ENCODE measurements at places on chromosomes 1 and 21. TPM values are rescaled to one million over a fixed set of nuclear protein-coding genes. Genes with fewer than 3 reads are reported as not detected.

- peak overlapping the region; percentile 64 for H3K4me3 ChIP-seq
- no peak for DNase-seq
- peaks cover 30% of the 10 kb centered on the region for H3K27me3 ChIP-seq
- peaks cover 13% of the 10 kb centered on the region for H3K4me1 ChIP-seq
- peak overlapping the region; percentile 55 for H3K27ac ChIP-seq
Observed at GRCh38 chr1:207964195-207964966, 53.5 kb upstream of the CD34 start.

DNA sequence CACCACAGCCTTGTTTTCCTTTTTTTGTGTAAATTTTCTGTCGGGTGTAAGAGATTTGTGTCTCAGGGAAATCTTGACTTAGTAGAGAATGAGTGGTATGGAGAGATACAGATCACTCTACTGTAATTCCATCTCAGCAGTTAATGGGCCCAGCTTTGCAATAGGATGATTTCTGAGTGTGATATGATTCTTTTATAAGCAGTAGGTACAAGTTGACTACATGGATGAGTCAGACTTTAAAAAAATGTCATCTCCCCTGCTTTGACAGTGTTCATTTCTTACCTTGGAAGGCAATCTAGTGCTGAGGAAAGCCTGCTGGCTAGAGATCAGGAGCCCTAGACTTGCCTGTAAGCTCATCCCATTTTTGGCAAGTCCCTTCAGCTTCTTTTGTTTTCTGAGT is 261.9 kb downstream of the RYR2 start:
- H3K36me3 ChIP-seq, result no peaks in the 10 kb centered on the region
- H3K4me1 ChIP-seq, result no peaks in the 10 kb centered on the region
- no peaks in the 10 kb centered on the region for H3K27me3 ChIP-seq
- no peak for DNase-seq

Gene MED8
- 57.9 TPM for total RNA-seq

DNA sequence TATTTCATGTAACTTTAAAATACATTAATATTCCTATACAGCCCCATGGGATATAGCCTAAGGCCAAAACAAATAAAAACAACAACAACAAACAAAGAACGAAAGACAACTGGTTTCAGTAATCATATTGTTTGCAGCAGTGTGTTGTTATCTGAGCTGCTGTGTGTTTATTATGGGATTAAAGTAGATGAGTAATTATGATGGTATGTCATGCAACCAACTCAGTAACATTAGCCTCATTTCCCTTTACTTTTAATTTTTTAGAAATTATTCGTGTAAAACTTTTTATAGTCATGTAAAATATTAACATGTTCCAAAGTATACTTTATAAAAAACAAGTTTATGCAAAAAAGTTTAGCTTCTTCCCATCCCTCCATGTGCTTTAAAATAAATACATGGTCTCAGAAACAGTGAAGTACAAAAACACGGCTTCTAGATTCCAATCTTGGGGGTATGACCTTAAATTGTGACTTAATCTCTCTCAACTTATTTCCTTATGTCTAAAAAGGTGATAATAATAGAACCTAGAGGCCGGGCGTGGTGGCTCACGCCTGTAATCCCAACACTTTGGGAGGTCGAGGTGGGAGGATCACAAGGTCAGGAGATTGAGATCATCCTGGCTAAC is 176.1 kb downstream of the SLC45A1 start:
- no peak for DNase-seq
- no peak overlapping the region for H3K27ac ChIP-seq

Gene FBXO42
- 27.9 TPM for total RNA-seq

- H3K27me3 ChIP-seq, result peaks cover under 1% of the 10 kb centered on the region
- H3K36me3 ChIP-seq, result no peaks in the 10 kb centered on the region
- H3K4me3 ChIP-seq, result no peak overlapping the region
- no peak overlapping the region for H3K27ac ChIP-seq
Observed at GRCh38 chr1:4529446-4530165, 124.8 kb upstream of the AJAP1 start.

Gene ZNF695
- total RNA-seq, result 0.33 TPM

- H3K36me3 ChIP-seq, result no peaks in the 10 kb centered on the region
- H3K27me3 ChIP-seq, result peaks cover 3% of the 10 kb centered on the region
- no peak overlapping the region for H3K27ac ChIP-seq
Observed at GRCh38 chr1:3697810-3698209, 45.5 kb downstream of the TP73 start.

Gene LMOD1
- not detected for total RNA-seq

- no peak for DNase-seq
- H3K27ac ChIP-seq, result no peak overlapping the region
- H3K27me3 ChIP-seq, result peaks cover 30% of the 10 kb centered on the region
- H3K4me3 ChIP-seq, result no peak overlapping the region
Observed at GRCh38 chr1:31524186-31524901, 52.0 kb upstream of the TINAGL1 start.

GRCh38 chr21:44094832-44095231 is 12.4 kb upstream of the PWP2 start:
- DNase-seq, result no peak
- no peak overlapping the region for H3K4me3 ChIP-seq
- H3K36me3 ChIP-seq, result peaks cover 18% of the 10 kb centered on the region
- H3K4me1 ChIP-seq, result peaks cover 7% of the 10 kb centered on the region

Measured in natural killer cell treated with Interleukin-12 subunit alpha and Interleukin-12 subunit beta and Interleukin-15 and Interleukin-18, amount 100 ng/mL, for 72 hours (primary cell).